ENCODE measurements at places on chromosomes 11 and 22.

GRCh38 chr11:120832481-120833238 is 191.2 kb upstream of the TBCEL start:
- no peak for DNase-seq

DNA sequence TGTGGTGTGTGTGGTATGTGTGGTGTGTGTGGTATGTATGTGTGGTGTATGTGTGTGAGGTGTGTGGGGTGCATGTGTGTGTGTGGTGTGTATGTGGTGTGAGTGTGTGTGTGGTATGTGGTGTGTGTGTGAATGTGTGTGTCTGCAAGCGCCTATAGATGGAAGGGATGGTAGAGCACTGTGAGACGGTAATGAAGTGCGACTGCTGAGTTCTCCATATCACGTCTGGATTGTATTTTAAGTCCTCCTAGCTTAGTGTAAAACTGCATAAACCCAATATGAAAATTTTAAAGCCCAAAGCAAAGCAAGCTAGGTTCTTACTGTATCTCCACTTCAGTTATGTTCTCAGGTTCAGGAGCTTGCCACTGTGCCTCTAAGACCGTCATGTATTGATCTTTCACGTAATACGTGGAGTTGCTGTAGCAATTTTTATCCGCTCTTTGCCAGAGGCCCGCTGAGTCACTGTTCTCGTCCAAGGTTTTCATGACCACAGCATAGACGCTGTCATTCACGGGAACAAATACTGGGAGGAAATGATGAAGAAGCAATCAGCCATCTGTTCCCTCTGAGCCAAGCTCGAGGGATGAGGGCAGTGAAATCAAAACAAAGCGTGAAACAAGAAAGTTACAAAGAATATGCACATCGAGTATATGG is 5.5 kb downstream of the PLET1 start:
- DNase-seq, result peak; percentile 39

DNA sequence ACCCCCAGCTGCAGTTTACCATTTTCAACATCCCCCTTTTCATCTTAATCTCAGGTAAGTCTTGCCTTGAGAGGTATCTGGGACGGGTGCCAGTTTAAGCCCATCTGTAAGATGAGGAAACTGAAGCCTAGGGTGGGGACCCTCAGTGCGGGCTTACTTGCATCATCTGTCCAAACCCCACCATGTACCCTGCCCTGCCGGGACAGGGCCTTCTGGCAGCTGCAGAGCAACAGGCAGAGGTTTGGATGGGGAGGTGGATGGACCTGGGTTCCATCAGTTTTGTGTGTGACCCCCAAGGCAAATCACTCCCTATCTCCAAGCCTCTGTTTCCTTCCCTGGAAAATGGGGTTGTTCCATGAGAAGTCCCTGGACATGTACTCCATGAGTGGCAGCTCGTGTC is 67.5 kb downstream of the MN1 start:
- DNase-seq, result no peak

DNA sequence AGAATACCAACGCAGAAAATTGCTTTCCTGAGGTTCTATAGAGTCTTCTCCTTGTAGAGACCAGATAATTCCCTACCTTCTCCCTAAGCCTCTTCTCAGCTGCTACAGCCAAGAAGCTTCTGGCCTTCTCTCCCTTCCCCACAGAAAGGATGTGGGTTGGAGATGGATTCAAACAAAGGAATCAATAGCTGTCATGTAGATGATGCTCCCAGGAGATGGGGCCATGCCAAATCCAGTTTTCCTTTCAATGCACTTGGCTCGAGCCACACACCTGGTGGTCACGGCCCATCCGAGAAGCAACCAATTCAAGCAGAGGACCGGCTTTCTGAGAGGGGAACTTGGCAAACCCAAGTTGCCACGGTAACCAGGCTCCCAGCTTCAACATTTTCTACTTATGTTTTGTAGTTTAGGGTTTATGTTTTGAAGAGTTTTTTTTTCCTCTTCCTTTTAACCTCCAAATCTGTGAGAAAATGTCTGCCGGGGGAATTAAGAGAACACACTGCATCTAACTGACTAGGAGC is 31.3 kb upstream of the OPCML start:
- no peak for DNase-seq

DNA sequence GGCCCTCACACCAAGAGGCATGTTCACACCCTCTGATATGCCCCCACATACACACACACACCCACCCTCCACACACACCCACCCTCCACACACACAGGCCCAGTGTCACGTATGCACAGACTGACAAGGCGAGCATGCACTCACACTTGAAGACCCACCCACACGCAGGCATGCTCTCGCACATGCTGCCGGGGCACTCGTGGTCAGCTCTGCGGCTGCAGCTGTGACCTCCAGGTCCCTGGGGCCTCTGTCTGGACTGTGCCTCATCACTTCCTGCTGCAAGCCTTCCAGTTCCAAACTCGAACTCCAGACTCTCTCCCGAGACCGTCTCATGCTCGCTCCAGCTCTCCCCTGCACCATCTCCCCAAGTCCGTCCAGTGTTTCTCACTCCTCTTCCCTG is 9.5 kb downstream of the DCHS1 start:
- peak; percentile 93 for DNase-seq

- no peak for DNase-seq
Measured at GRCh38 chr11:59200423-59200746, 12.3 kb downstream of the MPEG1 start.

- DNase-seq, result no peak
Measured at GRCh38 chr22:37967637-37968451, 14.3 kb downstream of the POLR2F start.

DNA sequence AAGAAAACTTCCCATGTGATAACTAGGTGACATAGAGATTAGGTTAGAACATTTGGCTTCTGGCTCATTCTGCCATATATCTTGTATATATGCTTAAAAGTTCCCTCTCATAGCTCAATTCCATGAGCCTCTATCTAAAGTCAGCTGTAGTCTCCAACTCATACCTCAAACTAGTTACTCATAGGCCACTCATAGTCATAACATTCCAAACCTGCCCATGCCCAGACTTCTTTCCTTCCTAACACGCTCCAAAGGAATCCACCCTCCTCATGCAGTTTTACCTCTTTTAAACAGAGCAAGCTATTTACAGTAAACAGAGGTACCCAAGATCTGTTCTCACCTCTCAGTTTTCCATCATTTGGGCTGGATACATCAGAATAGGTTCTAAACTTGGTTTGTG is 39.4 kb downstream of the GLYATL2 start:
- DNase-seq, result peak; percentile 68

DNA sequence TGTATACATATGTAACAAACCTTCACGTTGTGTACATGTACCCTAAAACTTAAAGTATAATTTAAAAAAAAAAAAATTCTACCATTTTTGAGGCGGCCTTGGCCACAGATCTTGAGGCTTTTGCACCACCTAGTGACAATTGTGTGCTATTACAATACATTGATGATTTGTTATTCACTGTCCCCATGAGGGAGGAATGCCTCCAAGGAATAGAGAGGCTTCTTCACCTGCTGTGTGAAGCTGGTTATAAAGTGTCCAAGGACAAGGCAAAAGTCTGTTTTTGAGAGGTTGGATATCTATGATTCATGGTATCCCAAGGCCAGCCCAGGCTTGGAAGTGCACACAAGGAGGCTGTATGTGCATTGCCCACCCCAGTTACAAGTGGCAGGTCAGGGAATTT is 30.7 kb downstream of the SLC22A25 start:
- DNase-seq, result peak; percentile 1

GRCh38 chr11:70908223-70908622 is 344.2 kb downstream of the SHANK2 start:
- DNase-seq, result no peak

DNA sequence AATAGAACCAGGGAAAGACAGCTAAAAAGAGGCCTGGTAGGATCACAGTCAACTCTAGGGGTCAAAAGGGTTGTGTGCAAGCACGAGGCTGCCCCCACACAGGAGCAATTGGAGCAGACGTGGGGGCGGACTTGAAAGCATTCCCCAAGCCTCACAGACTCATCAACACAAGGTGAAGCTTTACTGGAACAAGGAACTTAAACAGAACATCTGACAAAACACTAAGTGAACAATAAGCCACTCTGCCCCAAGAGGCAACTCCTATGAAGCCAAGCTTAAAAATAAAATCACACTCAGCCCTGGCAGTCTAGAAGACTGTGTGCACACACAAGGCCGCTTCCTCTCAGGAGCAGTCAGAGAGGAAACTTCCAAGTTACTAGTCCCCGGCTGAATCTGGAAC is 32.2 kb upstream of the TEAD1 start:
- DNase-seq, result peak; percentile 13

DNA sequence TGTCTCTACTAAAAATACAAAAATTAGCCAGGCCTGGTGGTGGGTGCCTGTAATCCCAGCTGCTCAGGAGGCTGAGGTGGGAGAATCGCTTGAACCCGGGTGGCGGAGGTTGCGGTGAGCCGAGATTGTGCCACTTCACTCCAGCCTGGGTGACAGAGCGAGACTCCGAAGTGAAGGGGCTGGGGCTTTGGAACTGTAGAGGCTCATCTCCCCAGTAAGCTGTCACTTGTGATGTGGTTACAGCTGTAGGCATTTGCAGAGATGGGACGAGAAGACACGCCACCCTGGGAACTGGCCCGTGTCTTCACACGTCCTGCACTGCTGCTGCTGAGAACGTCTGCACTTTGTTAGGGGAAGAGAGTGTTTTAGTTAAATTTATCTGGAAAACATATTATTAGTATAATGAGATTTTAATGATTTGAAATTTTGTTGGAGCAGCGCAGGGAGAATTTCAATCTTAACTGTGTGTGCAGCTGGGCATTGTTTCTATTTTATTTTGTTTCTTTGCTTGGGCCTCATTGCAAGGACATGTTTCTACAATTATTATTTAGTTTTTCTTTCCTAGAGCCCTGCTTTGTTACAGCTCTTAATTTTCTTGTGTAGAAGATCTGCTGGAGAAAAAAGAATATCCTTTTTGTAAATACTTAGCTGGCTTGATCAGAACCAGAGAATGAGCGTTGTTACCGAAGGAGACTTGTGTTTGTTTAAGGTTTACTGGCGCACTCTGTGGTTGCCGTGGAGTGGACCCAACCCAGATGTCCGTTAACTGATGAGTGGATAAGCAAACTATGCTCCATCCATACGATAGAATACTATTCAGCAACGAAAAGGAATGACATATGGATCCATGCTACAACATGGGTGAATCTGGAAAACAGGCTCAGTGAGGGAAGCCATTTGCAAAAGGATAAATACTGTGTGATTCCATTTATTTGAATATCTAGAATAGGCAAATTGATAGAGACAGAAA is 18.4 kb downstream of the PARVB start:
- no peak for DNase-seq

- no peak for DNase-seq
Measured at GRCh38 chr22:42964994-42965699, 49.8 kb downstream of the PACSIN2 start.

DNA sequence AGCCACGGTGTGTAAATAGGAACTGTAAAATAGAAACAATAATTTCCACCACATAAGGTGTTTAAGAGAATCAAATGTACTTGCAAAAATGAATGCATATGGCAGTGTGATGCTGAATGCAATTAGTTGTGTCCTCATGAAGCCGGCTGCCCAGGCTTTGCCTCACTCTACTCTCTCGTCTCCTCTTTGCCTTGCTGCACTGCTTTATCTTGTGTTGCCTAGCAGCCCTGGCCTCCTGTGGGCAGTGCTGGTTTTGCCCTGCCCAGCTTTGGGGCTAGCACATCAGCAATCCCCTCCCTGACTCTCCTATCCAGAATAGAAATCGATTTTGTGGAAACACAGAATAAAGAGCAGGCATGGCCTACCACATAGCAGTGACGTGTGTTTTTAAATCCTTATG is 30.0 kb downstream of the LRRC32 start:
- DNase-seq, result no peak

DNA sequence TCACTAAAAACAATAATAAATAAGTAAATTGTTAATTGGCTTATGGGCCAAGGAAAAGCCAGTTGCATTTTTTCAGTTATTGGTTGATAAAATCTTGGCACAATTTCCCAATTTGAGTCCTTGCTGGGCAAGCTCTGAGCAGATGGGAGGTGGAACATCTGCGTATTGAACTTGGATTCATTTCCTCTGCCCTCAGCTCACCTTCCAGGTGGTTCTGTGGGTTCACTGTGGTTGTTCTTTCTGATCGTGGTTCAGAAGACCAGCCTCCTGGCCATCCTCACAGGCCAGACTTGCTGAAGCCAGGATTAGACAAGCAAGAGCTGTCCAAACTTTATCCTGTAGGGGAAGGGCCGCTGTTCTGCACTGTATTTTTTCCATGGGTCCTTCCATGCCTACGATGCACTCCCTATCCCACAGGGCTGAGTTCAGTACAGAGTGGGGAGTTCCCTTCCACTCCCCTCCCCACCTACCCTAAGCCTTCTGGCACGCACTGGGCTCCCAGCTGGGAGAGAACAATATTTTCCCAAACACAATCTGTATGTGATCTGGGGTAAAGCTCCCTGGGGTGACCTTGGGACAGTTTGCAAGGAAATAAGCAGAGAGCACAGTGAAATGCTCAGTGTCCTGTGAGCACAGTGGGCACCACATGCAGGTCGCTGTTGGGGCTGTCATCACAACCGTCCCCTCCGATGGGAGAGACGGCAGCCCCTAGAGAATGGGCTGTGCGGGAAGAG is 43.5 kb upstream of the TP53I11 start:
- DNase-seq, result no peak

- no peak for DNase-seq
Measured at GRCh38 chr11:101100601-101101000, 29.0 kb downstream of the PGR start.

GRCh38 chr11:33375688-33376311 is 118.6 kb downstream of the HIPK3 start:
- DNase-seq, result peak; percentile 9

GRCh38 chr11:135027461-135027860 is 615.4 kb upstream of the B3GAT1 start:
- no peak for DNase-seq

GRCh38 chr11:115676768-115677167 is 172.6 kb upstream of the CADM1 start:
- no peak for DNase-seq

- no peak for DNase-seq
Measured at GRCh38 chr22:35697142-35697541, 20.5 kb upstream of the APOL5 start.

DNA sequence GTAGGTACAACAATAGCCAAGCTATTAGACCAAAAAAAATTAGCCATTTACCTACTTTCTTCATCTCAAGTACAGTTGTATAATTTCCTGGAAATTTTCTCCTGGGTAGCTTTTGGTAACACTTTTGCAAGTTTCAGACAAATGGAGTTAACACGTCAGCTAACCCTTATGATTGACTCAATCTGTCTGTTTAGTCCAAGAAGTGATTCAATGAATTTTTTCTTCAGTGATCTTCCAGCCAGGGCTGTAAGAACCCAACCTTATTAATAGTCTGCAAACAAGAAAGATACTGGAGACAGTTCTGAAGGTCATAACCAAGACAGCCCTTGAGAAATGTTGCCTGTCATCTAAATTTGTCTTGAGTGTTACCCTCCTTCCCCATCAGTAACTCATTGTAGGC is 30.1 kb upstream of the FIBIN start:
- DNase-seq, result peak; percentile 73
